ENCODE measurements at places on chromosomes 6 and 20.
A peak's percentile ranks its signal among the peaks of the same experiment; 100 is the strongest.

DNA sequence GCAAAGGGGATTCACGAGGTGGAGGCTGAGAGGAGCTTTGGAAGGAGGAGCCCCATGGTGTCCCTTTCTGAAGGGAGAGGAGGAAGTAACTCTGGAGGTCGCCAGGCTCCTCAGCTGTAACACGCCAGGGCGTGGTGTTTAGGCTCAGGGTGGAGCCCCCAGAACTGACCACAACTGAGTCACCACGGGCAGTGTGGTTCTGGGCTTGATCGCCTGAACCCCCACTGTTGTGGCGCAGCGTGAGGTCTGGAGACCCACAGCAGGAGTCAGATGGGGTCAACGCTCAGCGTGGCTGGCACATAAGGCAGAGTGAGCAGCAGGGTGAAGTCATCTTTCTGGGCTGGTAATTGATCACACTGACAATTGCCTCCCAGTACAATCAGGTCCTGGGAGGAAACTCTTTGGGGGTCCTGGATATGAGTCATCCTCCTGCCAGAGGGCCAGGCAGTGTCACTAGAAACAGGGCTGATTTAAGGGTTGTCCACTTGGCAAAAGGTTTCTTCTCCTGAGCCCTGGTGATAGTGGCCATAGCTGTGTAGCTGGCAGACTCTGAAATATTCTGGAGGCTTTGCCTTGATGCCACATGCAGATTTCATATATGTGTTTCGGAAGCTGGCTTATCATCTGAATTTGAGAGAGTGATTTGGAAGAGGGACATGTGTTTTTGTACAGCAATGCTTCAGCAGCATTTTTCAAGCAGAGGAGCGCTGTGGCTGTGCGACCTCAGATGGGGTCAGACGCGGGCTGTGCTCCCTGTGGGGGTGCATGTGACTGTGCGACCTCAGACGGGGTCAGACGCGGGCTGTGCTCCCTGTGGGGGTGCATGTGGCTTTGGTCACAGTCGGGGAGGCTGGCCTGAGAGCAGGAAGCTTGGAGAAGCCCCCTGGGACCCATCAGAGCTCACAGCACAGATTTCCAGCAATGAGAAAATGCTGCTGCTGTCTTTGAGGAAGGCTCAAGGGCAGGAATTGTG, 50.0 kb downstream of the SYNJ2 start:
- no peak for DNase-seq

DNA sequence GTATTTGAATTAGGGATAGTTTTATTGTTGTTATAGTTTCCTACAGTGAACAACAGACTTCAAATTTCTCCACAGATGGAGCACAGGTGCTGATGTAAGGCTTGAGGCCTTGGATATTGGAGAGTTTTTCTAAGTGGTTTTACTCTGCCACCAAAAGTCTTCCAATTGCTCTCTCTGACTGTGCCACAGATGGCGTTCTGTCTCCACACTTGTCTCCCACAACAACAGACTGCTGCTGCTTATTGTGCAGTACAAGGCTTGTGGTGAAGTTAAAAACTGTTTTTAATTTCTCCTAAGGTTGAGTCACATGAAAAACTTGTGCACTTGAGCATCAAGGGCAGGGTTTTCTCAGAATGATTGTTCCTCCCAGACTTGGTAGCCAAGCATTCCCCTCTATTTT, 460.9 kb upstream of the KHDRBS2 start:
- no peak for DNase-seq

GRCh38 chr6:7052443-7053011, 55.2 kb upstream of the RREB1 start:
- peak; percentile 1 for DNase-seq

GRCh38 chr6:37309692-37310091, 44.1 kb upstream of the RNF8 start:
- no peak for DNase-seq

DNA sequence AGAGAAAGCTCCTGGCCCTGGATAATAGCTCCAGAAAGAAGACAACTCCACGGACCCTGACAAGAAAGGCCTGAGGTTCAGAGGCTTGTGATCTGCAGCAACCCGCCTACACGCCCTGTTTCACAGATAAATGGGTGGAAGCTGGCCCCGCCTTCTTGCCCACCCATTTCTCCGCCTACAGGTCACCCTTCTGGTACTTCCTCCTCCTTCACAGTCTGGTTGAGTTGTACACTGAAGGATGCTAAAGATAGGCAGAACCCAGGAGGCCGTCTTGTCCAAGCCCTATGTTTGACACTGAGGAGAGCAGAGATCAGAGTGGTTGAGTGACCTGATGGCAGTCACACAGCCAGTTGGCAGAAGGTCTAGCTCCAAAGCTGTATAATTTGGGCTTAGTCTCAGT, 34.2 kb upstream of the MDGA1 start:
- DNase-seq, result peak; percentile 31

DNA sequence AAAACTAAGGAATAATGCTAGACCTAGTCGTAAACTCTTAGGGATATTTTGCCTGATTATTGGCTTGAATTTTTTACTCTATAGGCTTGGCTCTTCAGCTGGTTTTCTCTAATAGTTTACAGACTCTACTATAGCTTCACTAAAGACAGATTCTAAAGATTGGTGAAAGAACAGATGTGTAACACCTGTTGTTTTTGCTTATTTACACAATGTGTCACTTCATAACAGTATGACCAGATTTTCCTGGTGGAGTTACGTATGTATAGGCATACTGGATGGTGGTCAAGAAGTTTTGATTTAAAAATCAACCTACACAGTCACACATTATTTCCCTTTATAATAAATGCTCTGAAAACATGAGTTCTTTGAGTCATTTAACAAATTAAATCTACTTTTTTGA, 4.8 kb downstream of the COL19A1 start:
- DNase-seq, result no peak

- no peak for DNase-seq
Measured at GRCh38 chr6:99002831-99003230, 55.1 kb upstream of the FBXL4 start.

DNA sequence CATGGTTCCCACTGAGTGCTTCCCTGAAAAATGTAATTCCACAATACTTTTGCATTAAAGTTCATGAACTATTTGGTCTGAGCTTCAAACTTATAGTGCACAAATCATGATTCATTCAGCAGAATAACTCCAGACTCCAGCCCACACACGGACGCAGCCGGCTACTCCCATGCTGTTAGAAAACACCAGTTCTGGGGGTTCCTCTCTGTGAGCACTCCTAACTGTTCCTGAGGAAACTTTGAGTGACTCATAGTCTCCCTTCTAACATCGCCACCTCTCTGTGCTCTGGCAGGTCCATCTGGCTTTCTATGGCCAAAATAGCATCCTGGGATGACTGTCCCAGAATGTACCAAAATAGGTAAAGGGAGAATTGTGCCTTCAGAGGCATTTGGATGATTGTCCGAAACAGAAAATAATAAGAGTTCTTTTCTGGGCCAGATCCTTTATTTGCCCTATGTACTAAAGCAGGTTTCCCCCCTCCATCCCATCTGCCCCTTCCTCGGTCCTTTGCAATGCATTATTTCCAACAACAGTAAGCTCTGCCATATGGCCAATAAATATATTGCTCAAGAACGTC, 32.3 kb upstream of the LY86 start:
- DNase-seq, result no peak

DNA sequence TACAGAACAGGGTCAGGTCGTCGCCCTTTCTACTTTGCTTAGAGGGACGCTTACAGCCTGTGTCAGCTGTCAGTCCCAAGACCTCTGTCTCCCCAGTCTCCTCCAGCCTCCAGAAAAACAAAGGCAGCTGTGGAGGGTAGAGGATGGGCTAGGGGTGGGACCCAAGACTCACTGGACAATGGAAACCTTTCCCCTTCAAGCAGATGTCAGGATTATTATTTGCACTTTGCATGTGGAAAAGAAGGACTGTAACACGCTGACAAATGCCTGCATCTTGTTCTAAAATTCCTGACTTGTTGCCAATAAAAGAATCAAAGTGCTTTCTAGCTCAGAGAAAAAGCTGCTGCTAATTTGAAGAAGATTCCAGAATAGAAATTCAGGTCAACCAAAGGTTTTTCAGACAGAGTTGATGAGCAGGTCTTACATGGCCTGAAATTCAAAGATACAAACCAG, 58.7 kb downstream of the SNX5 start:
- no peak for DNase-seq

DNA sequence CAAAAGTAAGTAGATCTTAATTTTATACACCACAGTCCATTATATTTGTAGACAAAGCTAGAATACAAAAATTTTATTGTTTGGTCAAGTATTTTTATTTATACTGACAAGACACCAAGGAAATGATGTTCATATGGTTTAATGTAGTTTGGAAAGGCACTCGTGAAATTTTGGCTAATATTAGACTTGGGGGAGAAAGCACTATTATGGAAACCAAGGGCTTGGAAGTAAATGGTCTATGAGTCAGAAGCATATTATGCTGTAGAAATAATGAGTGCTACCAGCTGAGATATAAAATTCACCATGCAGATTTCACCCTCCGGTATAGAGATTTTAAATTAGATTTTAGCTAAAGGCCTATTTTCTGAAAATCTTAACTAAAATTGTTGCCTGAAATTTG, 233.6 kb downstream of the KCNQ5 start:
- no peak for DNase-seq

DNA sequence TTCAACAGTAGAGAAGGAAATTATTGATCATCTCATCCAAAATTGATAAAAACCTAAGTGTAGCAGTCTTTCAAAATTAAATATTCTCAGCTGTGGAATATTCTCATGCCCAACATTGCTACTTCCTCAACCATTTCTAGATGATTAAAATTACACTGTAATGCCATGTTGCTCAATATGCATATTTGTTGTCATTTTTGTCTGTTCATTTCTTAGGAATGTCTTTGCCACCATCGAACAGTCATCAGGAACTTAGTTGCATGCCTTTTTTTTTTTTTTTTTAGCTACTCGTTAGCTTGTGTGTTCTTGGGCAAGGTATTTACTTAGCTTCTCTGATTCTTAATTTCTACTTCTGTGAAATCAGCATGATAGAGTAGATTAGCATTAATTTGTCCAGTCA, 188.6 kb downstream of the DTNBP1 start:
- DNase-seq, result no peak

DNA sequence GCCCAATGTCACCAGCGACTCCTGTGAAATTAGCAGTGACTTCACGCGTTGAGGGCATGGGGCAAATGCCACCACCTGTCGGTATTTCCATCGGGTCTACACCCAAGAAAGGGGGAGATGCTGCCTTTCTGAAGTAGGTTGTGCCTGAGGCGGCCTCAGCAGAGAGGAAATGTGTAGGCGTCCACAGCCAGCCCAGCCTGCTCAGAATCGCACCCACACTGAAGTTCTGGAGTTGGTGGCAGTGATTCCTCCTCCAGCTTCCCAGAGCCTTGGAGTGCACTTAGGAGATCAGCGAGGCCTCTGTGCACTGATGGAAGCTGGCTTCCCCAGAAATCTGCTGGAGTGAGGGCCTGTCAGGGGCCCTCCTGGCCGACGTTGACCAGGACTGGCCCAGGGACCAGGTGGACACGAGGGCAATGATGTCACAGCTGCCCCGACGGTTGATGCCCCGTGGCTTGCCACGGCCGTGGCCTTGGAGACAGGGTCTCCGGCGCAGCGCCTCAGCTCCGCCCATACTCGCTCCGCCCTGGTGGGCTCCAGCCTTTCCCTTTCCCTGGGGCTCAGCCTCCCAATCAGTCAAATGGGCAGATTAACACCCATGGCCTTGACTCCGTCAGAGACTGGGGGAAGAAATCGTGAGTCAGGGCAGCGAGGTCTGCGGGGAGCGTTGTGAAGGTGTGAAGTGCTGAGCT, 484.8 kb downstream of the PREX1 start:
- no peak for DNase-seq

DNA sequence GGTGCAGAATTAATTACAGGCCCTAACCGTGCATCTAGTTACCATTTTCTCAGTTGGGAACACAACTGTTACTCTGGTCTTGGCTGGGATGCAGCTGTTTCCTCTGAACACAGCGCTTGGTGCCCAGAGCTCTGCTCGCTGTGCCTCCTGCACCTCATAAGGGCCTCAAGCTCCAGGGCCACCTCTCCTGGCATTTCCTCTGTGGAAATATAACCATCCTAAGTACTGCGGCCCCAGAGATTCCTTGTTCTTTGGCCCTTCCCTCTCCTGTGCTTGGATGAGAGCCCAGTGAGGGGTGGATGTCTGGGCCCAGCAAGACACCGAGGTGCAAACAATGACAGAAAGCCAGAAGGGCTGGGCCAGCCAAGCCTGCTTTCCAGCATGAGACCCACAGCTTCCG, 169.9 kb upstream of the CST7 start:
- DNase-seq, result no peak

DNA sequence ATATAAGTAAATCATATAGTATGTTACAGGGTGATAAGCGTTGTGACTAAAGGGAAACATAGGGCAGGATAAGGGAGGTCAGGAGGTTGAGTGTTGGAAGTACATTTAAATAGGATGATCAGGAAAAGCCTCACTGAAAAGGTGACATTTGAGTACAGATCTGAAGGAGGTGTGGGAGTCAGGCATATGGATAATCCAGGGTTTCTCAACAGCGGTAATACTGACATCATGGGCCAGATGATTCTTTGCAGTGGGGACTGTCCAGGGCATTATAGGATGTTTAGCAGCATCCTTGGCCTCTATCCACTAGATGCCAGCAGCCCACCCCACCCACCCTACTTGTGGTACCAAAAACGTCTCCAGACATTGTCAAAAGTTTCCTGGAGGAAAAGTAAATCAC, 292.6 kb upstream of the PREP start:
- DNase-seq, result no peak

GRCh38 chr6:40794586-40794985, 207.4 kb upstream of the LRFN2 start:
- no peak for DNase-seq

DNA sequence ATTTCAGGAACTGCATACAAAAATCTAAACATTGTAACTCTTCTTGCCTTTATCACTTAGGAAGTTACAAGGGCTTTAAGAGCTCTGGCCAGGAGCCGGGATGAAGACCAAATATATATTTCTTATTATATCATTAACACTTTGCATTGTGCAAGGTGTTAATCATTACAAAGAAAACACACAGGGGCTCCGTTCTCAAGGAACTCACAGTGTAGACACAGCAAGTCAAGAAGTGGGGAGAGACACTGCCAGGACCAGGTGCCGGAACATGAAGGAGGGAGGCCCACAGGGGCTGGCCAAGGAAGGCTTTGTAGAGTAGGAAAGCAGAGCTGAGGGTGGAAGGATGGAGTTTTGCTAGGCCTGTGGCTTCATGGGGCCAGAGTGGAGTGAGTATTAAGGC, 17.4 kb downstream of the ITPR3 start:
- DNase-seq, result no peak

DNA sequence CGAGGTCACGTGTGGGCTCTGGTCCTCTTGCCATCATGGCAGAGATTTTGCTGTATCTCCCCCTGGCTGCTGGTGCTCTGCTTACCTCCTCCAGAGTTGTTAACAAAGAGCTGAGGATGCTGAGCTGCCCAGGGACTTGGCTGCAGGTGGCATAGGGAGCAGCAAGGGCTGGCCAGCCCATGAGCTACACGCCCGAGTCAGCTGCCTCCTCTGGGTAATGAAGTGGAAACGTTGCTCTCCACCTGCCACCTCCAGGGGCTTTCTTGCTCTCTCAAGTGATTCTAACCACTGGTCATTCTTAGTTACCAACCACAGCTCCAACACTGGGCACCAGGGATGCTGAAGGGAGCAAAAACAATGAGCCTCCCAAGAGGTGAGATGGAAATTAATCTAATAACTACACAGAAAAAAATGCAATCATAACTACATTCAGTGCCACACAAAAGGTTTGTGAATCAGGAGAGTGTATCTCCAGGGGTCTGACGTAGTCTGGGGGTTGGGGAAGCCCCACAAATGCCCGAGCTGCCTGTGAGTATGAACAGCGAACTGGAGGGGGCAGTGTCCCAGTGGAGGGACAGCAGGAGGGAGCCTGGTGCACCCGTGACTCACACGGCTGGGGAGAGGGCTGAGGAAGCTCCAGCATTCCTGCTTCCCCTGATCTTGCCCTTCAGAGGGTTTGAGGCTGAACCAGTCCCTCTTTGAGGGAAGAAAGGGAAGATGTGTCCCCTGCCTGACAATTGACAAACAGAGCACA, 78.7 kb downstream of the CDH26 start:
- no peak for DNase-seq
